ENCODE measurements at places on chromosomes 5 and 9. TPM values are rescaled to one million over a fixed set of nuclear protein-coding genes. Genes with fewer than 3 reads are reported as not detected.

TMEM252 gene
- not detected for total RNA-seq

SARDH gene
- 5.1 TPM for total RNA-seq

ERGIC1 gene
- total RNA-seq, result 251 TPM

PFN3 gene
- total RNA-seq, result not detected

GAS1 gene
- 5.2 TPM for total RNA-seq
